ENCODE measurements at places on chromosomes 6 and 20. TPM values are rescaled to one million over a fixed set of nuclear protein-coding genes. Genes with fewer than 3 reads are reported as not detected.
A peak's percentile ranks its signal among the peaks of the same experiment; 100 is the strongest.

Gene EPB41L1
- total RNA-seq = 1.3 TPM

Gene GJA10
- not detected for total RNA-seq

Gene GSTA2
- total RNA-seq = not detected

Gene SCUBE3
- total RNA-seq = not detected

Gene DLK2
- total RNA-seq = not detected

Gene SRF
- total RNA-seq = 23.1 TPM

Gene SIRPD
- total RNA-seq = not detected

Gene COL19A1
- 56.9 TPM for total RNA-seq

GRCh38 chr6:156870924-156871539 is 93.9 kb downstream of the ARID1B start:
- DNase-seq = no peak

DNA sequence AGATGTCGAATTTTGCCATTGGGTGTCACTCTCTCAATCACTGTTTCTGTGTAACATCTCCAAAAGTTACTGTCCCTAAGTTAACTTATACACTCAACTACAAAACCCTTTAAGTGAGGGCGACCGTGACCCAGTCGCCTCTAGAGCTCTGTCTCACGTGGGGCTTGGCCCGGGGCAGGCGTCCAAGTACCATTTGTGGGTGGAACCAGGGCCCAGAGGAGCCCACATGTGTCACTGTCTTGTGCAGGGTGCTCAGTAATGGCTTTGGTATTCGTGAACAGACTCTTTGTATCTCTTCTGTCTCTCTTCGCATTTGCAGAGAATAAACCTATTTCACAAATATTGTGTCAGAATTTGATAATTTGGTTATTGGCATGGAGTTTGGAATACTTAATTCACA is 109.9 kb upstream of the THBS2 start:
- DNase-seq = no peak

DNA sequence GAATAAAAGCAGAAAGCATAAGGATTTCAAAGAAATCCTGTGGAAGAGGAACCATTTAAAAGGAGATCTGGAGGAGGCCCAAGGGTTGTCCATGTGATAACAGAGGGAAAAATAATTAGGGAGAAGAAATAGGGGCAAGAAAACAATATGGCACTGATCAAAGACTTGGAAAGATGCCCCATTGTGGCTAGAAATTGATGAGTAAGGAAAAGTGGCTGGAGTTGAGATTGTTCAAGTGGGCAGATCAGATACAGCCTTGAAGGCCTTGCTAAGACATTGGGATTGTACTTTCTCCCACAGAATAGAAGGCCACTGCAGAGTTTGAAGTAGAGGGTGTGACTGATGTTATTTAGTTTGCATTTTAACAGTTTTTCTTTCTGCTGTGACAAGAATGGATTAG is 213.3 kb downstream of the CBLN4 start:
- DNase-seq = no peak

DNA sequence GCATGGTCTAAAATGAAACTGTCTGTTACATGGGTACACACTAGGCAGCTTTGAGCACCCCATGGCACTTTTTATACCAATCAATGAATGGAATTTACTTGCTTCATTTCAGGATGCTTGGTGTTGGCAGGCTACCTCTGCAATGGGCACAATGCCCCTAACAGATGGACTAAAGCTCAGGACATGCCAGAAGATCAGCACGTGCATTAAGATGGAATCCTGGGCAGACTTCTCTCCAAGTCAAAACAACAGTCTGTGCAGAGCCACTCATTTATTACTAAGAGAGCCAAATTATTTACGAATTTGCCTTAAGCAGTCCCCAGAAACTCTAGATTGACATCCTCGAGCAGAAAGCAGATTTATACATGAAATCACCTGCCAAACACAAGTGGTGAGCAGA is 55.8 kb upstream of the SCML4 start:
- no peak for DNase-seq

- DNase-seq = peak; percentile 47
Observed at GRCh38 chr6:104940893-104941728, 15.8 kb upstream of the LIN28B start.

- no peak for DNase-seq
Observed at GRCh38 chr20:36043441-36043840, 75.1 kb downstream of the CNBD2 start.

DNA sequence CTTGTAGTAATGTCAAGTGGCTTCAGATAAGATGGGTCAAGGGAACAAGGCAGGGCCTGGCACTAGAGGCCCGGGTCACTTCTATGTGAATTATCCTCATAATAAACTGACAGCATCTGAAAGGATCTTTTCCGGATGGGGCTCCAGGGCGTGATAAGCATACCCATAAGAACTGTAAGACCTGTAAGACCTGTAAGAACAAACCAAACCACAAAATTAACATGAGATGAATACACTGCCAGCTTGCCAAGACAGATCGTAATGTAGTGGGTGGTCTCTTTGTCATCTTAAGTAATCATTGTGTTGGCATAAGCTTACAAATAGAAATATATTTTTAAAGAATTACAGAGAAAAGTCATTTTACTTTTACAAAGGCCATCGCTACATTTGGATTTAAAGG is 334.9 kb downstream of the RFPL4B start:
- no peak for DNase-seq

- DNase-seq = no peak
Observed at GRCh38 chr6:32752580-32752979, 10.8 kb downstream of the HLA-DQB2 start.

- DNase-seq = peak; percentile 48
Observed at GRCh38 chr6:155319902-155320301, 5.6 kb upstream of the TFB1M start.

- no peak for DNase-seq
Observed at GRCh38 chr20:53533500-53533899, 60.1 kb downstream of the ZNF217 start.

DNA sequence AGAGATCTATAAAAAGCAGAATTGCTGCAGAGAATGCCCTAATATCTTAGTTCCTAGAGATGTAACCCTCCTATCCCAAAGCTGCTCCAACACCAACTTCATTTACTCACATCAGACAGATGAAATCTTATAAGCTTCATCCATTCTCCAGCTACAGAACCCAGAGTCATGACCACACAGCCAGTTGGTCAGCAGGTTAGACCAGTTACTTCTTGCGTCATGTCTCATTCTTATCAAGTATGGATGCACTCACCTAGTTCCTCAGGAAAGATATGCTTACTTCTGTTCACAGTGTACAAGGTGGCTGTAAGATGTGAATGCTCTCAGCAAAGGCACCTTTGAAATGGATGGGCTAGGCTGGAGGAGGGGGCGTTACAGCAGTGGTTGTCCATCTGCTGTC is 47.9 kb upstream of the ISM1 start:
- DNase-seq = no peak

DNA sequence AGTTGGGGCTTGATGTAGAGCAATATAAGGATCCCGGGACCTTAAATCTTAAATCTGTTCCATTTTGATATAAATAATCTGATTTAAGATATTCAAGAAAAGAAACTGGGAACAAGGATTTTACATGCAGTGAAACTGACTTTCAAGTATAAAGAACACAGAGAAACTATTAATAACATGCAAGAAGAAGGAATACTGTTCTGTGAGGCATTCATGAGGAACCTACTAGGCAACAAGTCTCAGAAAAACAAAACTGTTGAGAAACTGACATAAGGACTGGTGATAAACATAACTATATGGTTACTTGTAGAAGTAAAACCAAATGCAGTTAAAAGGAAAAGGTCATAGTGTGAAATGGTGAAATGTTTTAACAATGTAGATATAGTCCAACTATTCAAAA is 15.8 kb downstream of the HDDC2 start:
- DNase-seq = no peak

DNA sequence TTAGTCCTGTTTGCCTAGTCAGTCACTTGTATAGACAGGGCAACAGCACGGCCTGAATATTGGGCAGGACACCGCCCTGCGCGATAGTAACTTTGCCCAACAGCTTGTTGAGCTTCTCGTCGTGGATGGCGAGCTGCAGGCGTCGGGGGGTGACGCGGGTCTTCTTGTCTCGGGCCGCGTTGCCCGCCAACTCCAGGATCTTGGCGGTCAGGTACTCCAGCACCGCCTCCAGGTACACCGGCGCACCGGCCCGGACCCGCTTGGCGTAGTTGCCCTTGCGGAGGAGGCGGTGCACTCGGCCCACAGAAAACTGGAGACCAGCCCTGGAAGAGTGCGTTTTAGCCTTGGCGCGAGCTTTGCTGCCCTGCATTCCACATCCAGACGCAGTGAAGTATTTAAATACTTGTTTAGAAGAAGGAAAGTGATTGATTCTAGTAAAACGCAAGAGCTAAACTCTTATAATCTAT is 92.8 kb upstream of the BTN3A2 start:
- DNase-seq = peak; percentile 83

DNA sequence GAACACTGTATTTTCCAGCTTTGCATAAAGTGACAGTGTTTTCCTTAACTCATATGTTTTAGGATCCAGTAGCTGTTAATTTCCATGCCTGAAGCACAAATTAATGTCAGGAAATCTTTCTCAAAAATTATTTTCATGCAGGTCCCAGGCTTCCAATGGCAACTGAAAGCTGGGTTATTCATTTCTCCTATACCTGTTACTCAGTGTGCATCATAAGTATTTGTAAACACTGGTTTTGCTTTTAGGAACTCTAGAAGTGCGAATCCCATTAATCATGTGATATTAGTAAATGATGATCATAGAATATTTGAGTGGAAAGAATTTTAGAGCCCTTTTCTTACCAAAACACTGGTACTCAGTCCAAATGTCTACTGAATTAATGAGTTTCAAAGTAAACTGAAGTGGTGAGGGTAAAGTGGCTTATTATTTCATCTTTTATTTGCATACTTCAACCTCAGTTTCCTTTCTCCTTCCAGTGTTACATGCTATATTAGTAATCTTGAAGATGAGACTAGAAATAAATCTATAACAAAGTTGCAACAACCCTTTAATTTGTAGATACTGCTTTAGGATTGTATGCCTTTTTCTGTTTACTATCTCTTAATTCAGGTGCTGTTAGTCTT is 124.0 kb downstream of the ZFAND3 start:
- DNase-seq = no peak

- no peak for DNase-seq
Observed at GRCh38 chr6:54706391-54706790, 140.2 kb upstream of the FAM83B start.
